Stimulated activated CD8-positive, alpha-beta memory T cell treated with anti-CD3 and anti-CD28 coated beads, Interleukin-15, amount 100 ng/mL, for 4 hours (primary cell): ENCODE measurements at places on chromosomes 6 and 20.

- no peak for DNase-seq
These were observed 35.6 kb downstream of the PDE7B start for GRCh38 chr6:135887069-135887468.

DNA sequence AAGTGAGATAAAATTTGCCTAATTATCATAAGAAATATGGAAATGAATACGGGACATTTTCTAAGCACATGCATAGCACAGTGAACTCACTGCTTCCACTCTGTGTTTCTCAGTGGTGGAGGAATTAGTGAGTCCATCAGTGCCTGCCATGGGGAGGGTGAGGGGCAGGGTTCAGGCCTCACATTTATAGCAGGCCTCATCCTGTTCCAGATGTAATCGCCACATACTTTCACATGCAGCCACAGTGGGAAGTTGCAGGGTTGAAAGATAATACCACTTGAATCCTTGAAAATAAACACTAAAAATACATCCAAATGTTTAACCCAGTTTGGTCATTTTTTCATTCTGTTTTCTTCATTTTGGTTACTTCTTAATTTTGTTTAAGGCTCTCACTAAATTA, 29.9 kb upstream of the ANKEF1 start:
- no peak for DNase-seq

DNA sequence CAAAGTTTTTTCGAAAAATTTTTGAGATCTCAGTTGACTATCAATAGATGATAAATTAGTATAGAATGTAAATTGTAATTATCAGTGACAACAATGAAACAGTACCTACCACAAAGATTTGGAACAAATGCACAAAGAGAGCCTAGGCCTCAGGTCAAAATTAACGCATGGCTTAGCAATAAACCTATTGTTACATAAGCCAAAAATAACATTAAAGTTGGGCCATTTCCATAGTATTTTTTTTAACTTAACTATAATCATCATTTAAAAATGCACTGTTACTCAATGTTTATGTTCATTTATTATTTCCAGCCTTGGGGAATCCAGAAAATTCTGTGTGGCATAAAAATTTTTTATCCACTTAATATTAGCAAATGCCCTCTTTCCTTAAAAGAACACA, 117.0 kb downstream of the EPB41L2 start:
- no peak for DNase-seq

DNA sequence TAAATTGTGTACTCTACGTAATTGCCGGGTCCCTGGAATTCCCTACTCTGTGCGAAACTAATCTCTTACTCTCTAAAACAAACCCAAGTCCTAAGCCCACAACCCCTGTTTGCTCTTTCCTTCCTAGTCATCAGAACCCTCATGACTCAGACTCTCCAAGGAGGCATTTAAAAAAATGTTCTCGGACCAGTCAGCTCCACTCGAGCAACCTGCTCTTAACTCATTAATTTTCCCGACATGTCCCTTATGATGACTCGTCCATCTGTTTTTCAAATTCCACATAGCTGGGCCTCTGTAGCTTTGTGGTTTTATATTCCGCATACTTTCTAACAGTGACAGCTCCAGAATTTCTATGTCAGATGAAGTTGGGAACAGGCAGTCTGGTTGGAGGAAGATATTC, 2.6 kb upstream of the MUC22 start:
- no peak for DNase-seq

GRCh38 chr6:134714679-134715078, 235.2 kb downstream of the ALDH8A1 start:
- no peak for DNase-seq
